ENCODE measurements at places on chromosomes 5 and 9.

DNA sequence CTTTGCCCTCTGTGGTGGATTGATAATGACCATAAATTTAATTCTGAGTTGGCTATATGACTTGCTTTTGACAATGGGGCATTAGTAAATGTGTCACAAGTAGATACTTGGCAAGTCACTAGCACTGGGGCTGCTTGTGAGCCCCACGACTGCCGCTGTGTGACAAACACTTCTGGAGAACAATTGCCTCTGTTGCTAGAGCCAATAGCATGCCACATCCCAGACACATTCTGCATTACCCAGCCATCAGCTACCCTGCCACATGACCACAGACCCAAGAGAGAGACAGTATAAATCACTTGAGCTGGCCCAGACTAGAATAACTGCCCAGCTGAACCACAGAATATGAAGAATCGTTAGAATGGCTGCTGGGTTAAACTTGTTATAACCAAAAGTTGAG lies 753.2 kb upstream of the DMAC1 start:
- DNase-seq: no peak

DNA sequence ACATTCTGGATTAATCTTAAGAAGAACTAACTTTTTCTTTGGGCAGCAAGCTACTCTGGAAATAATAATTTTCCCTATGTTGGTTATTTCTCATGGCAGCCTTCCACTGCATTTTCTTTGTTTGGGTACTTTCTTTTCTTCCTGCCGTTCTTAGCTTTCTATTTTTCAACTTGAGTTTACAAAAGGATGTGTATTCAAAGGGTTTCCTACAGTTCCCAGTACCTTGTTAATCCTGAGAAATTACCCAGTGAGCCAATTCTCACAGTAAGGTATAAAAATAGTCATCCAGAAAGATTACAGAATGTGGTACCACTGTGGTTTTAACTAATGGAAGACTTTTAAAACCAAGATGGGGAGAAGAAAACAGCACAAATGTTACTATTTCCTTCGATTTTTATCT lies 20.2 kb downstream of the GPR21 start:
- DNase-seq: no peak

- no peak for DNase-seq
Observed at GRCh38 chr5:81310402-81311063, 9.1 kb downstream of the ZCCHC9 start.

- DNase-seq: no peak
Observed at GRCh38 chr5:138905541-138905940, 30.4 kb upstream of the LRRTM2 start.

GRCh38 chr5:51908215-51908614 lies 525.0 kb downstream of the ISL1 start:
- DNase-seq: no peak

GRCh38 chr9:89805571-89806292 lies 200.9 kb downstream of the GADD45G start:
- DNase-seq: no peak

DNA sequence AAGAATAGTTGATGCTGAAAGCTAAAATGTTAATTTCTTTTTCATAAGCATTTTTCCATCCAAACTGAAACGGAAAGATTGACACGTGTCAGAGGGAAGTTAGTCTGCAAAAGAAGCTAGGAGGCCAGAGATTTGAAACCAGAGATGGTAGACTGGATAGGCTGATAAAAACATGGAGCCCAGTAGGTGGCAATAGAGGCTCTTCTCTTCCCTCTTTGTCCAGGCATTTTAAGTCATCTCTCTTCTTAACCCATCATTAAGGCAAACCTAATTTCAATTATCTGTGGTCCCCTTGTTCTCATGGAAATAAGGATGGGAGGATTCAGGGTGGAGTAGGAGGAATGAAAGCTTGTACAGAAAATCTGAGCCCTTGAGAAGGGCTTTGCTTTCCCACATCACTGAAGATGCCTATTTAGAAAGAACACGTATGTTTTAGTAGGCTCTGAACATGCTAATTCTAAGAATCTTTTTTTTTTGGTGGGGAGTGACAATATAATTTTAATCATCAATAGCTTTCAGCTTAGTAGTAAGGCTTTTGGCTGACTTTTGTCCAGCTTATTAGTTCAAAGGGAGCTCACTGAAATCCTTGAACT lies 66.6 kb downstream of the ZNF474 start:
- peak; percentile 29 for DNase-seq

- no peak for DNase-seq
Observed at GRCh38 chr5:95715799-95716461, 15.2 kb upstream of the RHOBTB3 start.

GRCh38 chr5:157866536-157866935 lies 7.6 kb upstream of the CLINT1 start:
- no peak for DNase-seq

DNA sequence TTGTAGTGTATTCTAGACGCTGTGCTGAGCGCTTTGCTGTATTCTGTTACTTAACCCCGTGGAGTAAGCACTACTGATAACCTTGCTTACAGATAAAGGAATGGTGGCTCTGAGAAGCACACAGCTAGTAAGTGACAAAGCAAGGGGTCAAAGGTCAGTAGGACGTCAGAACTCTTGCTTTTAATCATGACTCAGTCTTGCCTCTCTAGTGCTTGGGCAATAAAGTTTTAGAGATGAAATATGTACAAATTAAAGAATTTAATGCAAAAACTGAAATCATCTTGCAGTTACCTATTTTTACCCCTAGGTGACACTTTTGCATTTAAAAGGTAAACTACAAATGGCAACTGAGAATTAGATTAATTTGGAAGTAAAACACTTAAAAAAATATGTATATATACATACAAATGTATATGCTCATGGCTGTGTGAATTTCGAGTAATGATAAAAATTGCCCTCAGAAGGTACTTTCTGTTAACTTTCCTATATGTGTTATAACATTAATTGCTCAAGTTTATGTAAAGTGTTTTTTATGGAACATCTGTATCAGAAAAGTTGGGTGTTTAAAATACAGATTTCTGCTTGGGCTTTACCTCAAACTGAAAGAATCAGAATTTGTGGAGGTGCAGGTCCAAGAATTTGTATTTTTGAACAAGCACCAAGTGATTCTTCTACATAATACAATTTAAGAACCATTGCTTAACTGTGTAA lies 175.1 kb upstream of the DAB2 start:
- no peak for DNase-seq

GRCh38 chr9:5899292-5899691 lies 8.6 kb downstream of the MLANA start:
- no peak for DNase-seq

GRCh38 chr5:180072556-180072955 lies 997 bp upstream of the RNF130 start:
- DNase-seq: no peak

Measured in nephron progenitor cell (in vitro differentiated cells).